Chondrocyte (in vitro differentiated cells): ENCODE measurements at places on chromosomes 1 and 21. TPM values are rescaled to one million over a fixed set of nuclear protein-coding genes. Genes with fewer than 3 reads are reported as not detected.

GRCh38 chr1:52179073-52179472 lies 37.2 kb downstream of the ZFYVE9 start:
- no peak overlapping the region for H3K27ac ChIP-seq
- H3K4me3 ChIP-seq = no peak overlapping the region
- H3K36me3 ChIP-seq = no peaks in the 10 kb centered on the region
- DNase-seq = no peak
- H3K4me1 ChIP-seq = peaks cover 4% of the 10 kb centered on the region
- no peaks in the 10 kb centered on the region for H3K27me3 ChIP-seq

GBP7 gene
- total RNA-seq = not detected in 3 replicates

DNA sequence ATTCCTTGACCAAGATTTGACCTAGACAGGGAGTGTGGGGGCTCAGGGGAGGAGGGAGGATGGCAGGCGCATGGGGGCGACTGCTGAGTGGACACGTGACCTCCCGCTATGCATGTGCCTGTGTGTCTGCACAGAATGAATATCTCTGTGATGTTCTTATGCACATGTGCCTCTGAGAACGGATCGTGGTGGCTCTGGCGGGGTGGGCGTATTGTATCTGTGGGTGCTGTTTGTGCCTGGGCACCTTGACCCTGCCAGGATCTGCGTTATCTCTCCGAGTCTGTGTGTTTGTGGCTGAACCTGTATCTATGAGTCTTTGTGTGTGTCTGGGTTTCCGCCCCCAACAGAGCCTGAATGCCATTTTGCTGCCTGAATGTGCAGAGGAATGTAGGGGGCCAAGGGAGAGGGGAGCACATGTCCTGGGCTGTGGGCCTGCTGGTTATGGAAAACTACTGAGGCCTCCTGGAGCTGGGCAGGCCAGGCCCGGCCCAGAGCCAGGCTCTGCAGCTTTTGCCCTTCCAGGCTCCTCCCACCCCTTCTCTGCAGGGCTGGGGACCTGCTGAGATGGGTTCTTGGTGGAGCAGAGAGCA lies 102.5 kb downstream of the EBNA1BP2 start:
- no peak overlapping the region for H3K27ac ChIP-seq
- no peak for DNase-seq
- H3K4me1 ChIP-seq = peaks cover 10% of the 10 kb centered on the region
- no peaks in the 10 kb centered on the region for H3K36me3 ChIP-seq

DNA sequence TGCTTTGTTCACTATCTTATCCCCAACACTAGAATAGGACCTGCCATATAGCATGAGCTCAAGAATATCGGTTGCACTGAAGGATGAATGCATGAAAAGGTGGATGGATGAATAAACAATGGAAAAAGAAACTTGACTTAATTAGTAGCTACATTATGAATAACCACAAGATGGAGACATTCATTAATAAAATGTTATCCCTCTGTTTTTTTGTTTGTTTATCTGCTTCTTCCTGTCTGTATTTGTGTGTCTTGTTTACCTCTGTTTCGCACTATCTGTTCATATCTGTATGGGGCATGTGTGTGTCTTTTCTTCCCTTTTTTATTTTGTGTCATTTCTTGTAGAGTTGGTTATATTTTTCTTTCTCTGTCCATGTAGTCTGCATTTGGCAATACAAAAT lies 1.1 kb upstream of the OR14I1 start:
- no peak overlapping the region for H3K4me3 ChIP-seq
- H3K4me1 ChIP-seq = no peaks in the 10 kb centered on the region
- no peaks in the 10 kb centered on the region for H3K36me3 ChIP-seq
- no peak for DNase-seq
- no peaks in the 10 kb centered on the region for H3K27me3 ChIP-seq
- no peak overlapping the region for H3K27ac ChIP-seq

GRCh38 chr1:232718928-232719927 lies 86.0 kb upstream of the MAP10 start:
- no peaks in the 10 kb centered on the region for H3K27me3 ChIP-seq
- no peaks in the 10 kb centered on the region for H3K36me3 ChIP-seq
- no peak for DNase-seq
- H3K4me1 ChIP-seq = no peaks in the 10 kb centered on the region

GRCh38 chr1:222418654-222419053 lies 129.2 kb downstream of the HHIPL2 start:
- H3K36me3 ChIP-seq = no peaks in the 10 kb centered on the region
- no peak overlapping the region for H3K27ac ChIP-seq
- DNase-seq = no peak
- no peaks in the 10 kb centered on the region for H3K4me1 ChIP-seq

DNA sequence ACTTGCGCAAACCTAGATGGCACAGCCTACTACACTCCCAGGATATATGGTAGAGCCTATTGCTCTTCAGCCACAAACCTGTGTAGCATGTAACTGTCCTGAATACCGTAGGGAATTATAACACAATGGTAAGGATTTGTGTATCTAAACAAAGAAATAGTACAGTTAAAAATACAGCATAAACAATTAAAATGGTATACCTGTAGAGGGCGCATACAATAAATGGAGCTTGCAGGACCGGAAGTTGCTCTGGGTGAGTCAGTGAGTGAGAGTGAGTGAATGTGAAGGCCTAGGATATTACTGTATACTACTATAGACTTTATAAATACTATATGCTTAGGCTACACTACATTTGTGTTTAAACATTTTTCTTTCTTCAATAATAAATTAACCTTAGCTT lies 99.3 kb downstream of the PLD5 start:
- no peaks in the 10 kb centered on the region for H3K27me3 ChIP-seq
- H3K27ac ChIP-seq = no peak overlapping the region
- DNase-seq = no peak
- H3K36me3 ChIP-seq = no peaks in the 10 kb centered on the region

ZFP69B gene
- total RNA-seq = 7.4 to 13.4 TPM (median 11.9 TPM) in 3 replicates

RXRG gene
- total RNA-seq = not detected in 3 replicates

DNA sequence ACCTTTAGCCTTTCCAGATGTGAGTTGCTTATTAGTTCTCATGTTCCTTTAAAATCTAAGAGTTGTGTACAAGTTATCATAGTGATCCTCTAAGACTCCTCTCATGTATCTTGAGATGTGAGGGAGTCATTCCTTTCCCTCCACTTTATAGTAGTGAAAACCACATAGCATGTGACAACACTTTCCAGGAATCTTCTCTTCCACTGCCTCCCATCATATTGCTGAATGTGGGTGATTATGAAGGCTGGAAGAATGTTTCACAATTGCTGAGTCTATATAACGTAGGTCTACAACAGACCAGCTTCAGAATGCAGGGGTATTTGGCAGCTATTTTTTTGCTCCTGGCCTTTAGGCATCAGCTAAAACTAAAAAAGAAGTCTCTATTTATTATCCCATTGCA lies 44.7 kb upstream of the LRRC7 start:
- no peak overlapping the region for H3K4me3 ChIP-seq
- no peak overlapping the region for H3K27ac ChIP-seq
- H3K27me3 ChIP-seq = peaks cover 4% of the 10 kb centered on the region

DNA sequence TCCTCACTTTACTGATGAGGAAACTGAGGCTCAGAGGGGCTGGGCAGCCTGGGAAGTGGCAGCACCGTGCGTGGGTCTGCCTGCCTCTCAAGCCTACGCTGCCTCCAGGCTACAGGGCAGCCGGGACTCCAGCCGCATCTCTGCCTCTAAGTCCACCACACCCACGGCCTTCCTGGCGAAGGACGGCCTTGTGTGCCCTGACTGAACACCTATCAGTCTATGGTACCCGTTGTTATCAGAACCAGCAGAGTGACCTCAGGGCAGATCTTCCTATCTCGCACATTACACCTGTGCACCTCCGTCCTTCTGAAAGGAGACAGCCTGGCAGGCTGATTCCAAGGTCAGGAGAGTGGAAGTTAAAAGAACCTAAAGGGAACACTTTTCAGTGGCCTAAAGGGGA lies 35.7 kb upstream of the SLC30A1 start:
- no peak for DNase-seq
- H3K4me3 ChIP-seq = no peak overlapping the region
- peaks cover 20% of the 10 kb centered on the region for H3K4me1 ChIP-seq
- H3K36me3 ChIP-seq = no peaks in the 10 kb centered on the region
- H3K27me3 ChIP-seq = no peaks in the 10 kb centered on the region

DNA sequence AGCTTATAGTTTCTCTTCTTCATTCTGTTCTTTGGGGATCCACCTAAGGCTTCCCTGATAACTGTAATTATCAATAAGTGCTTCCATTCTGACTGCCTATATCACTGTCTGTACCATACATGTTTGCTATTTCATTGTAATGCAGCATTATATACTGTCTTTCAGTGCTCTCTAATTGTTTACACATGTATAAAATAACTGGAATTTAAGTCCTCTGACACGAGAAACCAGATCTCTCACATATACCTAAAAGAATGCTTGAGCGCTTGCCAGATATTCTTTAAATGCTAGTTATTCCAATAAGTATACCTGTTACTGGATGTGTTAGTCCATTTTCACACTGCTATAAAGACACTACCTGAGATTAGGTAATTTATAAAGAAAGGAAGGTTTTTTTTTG lies 34.7 kb downstream of the CELF3 start:
- peak overlapping the region; percentile 98 for H3K27ac ChIP-seq
- no peak overlapping the region for H3K4me3 ChIP-seq
- H3K36me3 ChIP-seq = peaks cover 5% of the 10 kb centered on the region
- no peaks in the 10 kb centered on the region for H3K27me3 ChIP-seq
- DNase-seq = no peak

DNA sequence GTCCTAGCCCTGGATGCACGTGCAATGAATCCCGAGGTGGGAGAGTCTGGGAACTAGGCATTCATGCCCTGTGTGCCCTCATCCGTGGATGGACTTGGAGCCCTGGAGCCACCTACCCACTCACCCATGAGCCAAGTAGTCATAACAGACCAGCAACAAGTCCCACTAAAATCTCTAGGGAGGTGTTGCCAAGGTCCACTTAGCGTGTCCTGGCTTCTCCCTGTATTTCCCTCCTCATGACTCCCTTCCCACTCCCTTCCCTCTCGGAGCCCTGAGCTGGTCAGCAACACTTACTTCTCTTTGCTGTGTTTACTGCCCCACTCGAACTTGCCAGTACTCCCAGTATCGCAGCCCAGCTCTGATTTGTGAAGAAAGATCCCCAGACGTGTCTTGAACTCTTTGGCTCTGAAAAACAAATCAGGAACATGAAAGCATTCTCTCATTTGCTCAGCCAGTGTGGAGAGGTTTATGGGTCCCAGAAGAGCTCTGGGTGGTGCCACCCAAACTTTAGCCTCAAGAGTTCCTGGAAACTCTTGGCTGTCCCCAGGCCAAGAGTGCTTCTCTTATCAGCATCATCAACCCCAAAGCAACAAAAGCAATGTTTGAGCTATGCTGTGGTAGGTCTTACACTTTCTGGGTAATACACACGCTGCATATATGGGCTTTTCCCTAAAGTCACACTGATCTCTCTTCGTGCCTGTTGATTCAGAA lies 1.1 kb downstream of the RGS16 start:
- no peaks in the 10 kb centered on the region for H3K27me3 ChIP-seq
- H3K4me3 ChIP-seq = no peak overlapping the region
- H3K4me1 ChIP-seq = peaks cover 11% of the 10 kb centered on the region
- peak overlapping the region; percentile 79 for H3K27ac ChIP-seq
- H3K36me3 ChIP-seq = peaks cover 6% of the 10 kb centered on the region

DNA sequence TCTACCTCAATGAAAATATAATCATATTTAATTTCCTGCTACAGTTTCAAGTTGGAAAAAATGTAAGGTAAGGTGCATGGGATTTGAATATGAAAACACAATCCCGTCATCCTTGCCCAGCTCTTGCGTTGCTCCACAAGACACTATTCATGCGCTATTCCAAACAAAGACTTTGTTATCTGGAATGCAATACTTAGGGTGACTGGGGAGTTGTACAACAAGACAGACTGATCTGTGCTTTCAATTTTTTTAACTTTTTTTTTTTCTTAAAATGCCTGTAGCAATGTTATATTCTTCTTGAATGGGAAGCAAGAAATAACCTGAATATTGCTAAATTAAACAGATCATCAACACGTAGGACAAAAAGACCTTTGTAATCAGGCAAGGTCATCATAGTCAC lies 1077.2 kb downstream of the TTLL7 start:
- no peak overlapping the region for H3K4me3 ChIP-seq
- no peaks in the 10 kb centered on the region for H3K27me3 ChIP-seq
- DNase-seq = no peak
- peaks cover 4% of the 10 kb centered on the region for H3K4me1 ChIP-seq
- H3K27ac ChIP-seq = no peak overlapping the region
- H3K36me3 ChIP-seq = no peaks in the 10 kb centered on the region
